Fibroblast of mammary gland (primary cell): ENCODE measurements at places on chromosomes 2 and 18.

DNA sequence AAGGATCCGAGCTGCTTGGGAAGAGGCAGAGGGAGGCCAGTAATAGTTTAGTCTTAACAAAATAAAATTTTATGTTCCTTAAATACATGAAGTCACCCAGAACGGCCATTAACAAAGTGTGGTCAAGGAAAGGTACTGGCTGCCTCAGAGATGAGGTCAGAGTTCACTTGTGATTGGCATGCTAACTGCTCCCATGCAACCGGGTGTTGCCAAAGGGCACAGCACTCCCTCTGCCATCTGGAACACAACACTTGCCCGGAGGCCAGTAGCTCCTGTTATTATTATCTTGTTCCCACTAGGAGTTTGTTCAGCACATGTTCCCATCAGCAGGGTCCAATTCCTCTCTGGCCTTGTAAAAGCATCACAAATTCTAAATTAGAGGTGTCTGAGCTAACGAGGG is 207.0 kb downstream of the CYP26B1 start:
- no peak for DNase-seq

DNA sequence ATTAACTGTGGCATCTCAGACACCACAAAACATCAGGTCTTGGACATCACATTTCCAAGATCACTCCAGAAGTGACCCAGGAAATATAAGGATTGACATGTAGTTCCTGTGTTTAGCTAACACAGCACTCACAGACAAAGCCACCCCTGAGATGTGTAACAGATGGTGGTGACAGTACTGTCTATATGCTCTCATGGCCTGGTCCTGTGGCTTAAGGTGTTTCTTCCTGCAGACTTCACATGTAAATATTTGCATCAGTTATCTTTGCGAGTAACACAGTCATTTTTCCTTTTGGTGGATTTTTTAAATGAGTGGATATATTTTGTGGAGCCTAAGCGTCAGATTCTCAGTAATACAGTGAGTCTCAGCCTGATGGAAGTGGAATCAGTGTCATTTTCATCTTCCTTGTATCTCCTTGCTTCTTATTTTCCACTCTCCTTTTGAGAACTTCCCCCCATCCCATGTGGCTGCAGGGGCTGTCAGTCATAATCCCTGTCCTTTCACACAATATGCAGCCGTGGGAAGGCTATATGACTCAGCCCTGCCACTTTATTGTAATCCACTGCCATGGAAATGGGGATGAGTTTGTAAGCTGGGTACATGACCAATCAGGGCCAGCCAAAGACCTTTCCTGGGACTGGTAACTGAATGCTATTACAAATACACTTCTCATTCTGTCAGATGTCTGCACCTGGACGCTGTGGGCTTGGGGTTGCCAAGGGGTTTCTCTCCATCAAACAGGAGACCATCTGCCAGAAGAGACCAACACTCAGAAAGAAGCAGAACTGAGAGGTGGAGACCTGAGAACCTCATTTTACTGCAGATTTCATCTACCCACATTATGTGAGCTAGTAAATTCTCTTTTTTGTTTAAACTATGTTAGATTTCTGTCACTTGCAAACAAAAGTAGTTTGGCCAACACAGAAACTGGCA is 74.3 kb downstream of the ICOS start:
- peak; percentile 3 for DNase-seq

- no peak for DNase-seq
Measured at GRCh38 chr2:71712158-71712818, 258.9 kb downstream of the DYSF start.

DNA sequence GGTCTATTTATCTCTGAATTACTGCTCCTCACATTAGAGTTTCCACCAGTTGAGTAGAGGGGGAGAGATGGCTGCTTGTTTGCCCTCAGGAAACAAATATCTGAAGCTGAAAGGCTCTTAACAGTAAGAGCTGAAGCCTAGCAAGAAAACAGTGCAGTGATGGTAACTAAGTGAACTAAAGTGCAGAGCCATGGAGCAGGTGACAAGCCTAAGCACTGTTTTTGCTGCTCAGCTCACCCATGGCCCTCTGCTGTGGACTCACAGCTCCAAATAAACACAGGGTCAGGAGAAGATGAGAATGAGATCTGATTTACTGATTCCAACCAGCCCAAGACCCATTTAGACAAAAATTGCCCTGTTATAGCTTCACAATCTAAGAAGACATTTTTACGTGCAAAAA is 118.4 kb downstream of the ETAA1 start:
- DNase-seq = no peak

DNA sequence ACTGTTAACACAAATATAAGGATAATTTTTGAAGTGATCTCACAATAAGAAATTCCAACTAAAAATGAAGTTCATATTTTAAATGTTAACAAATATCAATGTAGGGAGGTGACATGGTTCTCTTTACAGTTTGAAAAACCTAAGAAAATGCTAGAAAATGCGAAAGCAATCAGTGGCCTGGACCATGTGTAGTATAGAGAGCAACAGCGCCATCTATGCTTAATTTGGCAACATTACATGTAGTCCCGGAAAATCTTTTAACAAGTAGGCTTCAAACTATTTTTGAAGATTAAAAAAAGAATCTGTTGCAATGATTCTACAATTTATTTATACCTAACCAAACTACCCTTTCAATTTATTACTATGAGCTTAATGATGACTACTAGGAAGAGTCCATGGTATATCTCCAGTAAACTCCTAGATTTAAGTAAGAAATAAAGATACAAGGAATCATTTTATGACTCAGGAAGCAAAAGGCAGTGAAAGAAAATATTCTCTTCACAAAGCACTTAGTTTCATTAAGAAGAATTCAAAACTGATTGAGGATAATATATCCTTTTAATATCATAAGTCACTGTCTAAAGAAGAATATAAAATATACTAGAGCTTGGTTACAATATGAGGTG is 33.3 kb downstream of the NDUFA10 start:
- DNase-seq = peak; percentile 73

GRCh38 chr2:8677646-8678592 is 3.9 kb upstream of the ID2 start:
- peak; percentile 44 for DNase-seq

DNA sequence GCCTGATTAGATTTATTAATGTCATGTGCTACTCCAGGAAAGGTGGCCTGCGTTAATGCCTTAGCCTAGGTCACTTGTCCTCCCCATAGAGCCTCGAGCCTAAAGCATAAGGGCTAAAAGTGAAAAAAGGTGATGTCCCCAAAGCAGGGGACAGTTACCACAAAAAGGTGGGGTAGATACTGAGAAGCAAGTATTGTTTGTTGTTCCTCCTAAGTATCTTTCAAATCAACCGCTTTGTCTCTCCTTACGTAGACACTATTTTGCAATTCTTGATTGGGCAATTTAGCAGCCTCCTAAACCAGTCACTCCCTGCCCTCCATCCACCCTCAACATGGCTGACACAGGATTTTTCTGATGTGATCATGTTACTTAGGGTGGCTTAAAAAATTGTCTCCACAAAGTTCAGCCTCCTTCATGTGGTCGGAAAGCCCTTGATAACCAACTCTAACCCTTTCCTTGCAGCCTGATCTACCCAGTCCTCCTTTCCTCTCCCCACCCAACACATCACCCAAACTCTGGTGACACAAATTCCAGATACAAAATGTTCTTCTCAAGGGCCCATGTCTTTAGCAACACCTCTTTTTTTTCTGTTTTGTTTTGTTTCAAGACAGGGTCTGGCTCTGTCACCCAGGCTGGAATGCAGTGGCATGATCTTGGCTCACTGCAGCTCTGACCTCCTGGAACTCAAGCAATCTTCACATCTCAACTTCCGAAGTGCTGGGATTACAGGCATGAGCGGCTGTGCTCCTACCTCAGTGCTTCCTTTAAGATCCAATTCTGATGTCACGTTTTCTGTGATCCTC is 6.9 kb downstream of the INHA start:
- DNase-seq = peak; percentile 60

DNA sequence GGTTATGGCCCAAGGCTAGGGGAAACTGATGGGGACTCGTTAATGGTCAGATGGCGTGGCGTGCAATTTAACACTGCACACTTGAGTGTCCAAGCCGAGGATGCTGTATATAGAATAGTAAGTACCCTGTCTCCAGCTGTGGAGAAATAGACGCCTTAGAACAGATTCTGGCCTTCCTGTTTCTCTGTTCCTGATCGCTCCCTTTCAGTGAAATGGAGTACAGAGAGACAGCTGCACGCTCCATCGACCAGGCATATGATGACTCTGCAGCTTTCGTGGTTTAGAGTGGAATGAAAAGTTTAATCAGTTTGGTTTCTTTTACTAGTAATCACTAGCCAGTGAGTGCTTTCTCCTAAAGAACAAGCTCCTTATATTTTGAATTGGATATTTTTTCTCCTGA is 213.4 kb downstream of the NEDD4L start:
- DNase-seq = peak; percentile 15

GRCh38 chr2:144288438-144288837 is 231.5 kb downstream of the ZEB2 start:
- DNase-seq = no peak

- DNase-seq = no peak
Measured at GRCh38 chr2:48519593-48519992, 10.4 kb upstream of the STON1 start.

GRCh38 chr2:130387071-130387400 is 31.2 kb downstream of the PTPN18 start:
- no peak for DNase-seq

GRCh38 chr2:212842544-212843185 is 304.1 kb upstream of the ERBB4 start:
- DNase-seq = peak; percentile 89

GRCh38 chr2:197358931-197359330 is 48.4 kb upstream of the ANKRD44 start:
- peak; percentile 36 for DNase-seq
